Activated CD4-positive, alpha-beta T cell treated with anti-CD3 and anti-CD28 coated beads, Interleukin-2, amount 10 ng/mL, durations not matched to agents 7 days and 5 days (primary cell): ENCODE measurements at places on chromosomes 4 and X.

DNA sequence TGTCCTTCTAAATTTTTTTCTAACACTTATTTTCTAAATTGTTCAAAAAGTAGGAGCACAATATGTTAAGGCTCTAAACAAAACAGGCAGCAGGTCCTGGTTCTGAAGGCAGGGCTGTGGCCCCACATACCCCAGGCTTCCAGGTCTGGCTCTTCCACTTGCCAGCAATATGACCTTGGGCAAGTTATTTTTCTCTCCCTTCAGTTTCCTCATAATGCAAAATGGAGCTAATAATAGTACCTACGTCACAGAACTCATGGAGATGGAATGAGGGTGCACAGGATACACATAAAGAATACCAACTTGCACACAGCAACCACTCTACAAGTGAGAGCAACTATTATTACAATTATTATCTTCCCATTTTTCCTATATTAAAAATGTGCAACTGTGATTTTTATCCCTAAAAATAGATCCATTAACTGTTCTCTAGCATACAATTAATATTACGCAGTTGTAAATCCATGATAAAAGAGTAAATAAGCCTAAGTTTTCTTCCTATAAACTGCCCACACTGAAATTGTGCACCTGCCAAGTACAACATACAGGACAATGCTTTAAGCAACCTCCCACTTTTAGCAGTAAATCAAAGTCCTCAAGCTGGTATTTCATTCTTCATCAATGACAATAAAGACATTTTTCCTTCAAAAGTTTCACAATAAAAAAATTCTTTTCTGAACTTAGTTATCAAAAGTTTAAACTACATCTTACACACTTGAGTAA is 27.0 kb downstream of the OTUD4 start:
- no peak for DNase-seq

DNA sequence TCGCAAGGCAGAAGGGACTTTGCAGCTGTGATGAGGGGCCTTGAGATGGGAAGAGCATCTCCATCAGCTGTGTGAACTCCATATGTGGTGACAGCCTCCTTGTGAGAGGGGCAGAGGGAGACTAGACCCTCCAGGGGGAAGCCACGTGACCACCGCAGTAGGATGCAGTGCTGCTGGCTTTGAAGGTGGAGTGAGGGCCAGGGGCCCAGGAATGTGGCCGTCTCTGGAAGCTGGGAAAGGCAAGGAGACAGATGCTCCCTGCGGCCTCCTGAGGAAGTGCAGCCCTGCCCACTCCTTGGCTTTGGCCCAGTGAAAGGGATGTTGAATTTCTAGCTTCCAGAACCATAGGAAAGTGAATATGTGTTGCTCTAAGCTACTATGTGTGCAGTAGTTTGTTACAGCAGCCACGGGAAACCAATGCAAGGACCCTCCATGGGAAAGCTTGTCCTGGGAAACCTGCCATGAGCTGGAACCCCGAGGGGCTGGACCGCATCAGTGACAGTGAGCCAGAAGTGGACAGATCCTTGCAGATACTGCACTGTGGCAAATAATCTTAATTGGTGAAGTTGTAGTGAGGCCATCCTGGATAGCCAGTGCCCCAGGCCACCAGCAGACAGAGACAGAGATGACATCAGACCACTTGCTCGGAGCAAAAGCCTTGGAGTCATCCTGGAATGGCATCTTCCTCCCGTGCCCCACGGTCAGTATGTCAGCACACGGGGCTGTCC is 35.4 kb upstream of the SORCS2 start:
- no peak for DNase-seq

DNA sequence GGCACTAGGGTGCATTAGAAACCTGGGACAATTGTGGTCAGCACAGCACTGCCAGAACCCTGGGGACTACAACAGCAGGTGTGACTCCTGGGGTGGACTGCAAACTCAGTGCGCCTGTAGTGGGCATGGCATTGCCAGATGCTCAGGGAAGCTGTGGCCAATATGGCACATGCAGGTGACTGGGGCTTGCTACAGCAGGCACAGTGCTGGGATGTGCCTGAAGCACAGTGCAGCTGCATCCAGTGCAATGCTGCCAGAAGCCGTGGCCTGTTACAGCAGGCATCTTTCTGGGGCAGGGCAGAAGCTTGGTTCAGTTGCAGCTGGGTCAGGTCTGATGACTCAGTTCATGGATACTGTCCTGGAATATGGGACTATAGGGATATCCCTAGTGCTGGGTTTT is 445.8 kb downstream of the CCSER1 start:
- no peak for DNase-seq

GRCh38 chr4:121551271-121551670 is 145.5 kb downstream of the ANXA5 start:
- no peak for DNase-seq

DNA sequence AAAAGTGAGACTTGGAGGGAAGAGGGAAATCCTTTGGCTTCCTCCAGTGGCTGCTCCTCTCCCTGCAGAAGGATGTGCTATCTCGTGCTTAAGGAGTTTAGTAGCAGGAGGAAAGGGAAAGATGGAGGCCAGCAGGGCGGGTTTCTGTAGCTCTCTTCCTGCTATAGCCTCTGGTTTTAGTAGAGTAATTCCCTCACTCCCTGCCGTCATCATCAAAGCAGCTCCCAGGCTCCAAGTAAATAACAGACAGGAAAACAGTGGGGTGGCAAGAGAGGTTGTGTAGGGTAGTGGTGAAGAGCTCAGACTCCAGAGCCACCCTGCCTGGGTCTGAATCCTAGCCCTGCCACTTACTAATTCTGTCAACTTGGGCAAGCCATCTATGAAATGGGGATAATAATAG is 81.5 kb upstream of the CITED1 start:
- no peak for DNase-seq

DNA sequence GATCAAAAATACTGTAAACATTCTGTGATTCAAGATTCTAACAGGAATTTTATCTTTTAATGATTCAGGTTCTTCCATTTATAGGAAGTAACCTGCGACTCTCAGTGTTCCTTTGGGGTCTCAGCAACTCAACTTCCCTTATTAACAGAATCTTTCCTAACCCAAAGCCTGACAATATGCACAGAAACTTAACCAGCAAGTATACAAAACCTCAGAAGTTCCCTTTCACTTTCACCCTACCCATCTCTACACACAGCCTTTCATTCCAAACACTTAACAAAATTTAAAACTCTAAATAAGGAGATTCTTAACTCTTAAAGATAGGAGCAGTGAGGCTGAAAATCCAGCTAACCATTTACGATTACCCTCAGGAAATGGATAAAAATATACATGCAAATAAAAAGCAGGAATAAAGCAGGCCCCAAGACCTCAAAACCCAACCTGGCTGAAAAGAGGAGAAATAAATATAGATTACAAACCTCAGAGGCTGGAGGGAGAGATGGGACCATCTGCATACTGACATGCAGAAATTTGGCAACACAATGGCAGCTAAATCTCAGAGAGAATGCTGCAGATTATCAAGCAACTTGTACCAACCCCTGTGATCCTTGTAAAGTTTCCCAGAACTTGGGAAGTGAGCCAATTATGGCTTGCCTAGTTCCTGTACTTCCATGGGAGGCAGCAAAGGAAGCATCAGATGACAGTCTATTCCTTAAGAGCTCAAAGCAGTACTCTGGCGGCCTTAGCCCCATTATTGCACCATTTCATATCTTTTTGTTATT is 101.0 kb downstream of the ATP11C start:
- no peak for DNase-seq

GRCh38 chr4:169202145-169202699 is 68.5 kb downstream of the SH3RF1 start:
- no peak for DNase-seq

GRCh38 chr4:94813221-94813620 is 55.5 kb downstream of the BMPR1B start:
- no peak for DNase-seq

DNA sequence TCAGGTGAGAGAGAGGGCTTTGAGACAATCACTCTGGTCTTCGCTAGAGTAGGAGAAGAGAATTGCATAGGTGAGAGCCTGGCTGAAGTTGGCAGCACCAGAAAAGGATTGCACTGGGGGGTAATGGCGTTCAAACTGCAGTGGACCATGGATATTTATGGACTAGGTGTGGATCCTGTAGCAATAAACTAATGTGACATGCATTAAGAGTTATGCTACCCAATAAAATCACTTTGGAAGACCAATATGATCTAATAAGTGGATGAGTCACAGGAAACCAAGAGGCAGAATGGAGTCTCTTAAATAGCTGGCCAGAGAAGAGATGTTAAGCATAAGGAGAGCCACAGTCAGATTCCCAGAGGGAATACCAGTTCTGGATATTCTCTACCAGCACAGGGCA is 259.8 kb downstream of the FBXO8 start:
- DNase-seq, result no peak

DNA sequence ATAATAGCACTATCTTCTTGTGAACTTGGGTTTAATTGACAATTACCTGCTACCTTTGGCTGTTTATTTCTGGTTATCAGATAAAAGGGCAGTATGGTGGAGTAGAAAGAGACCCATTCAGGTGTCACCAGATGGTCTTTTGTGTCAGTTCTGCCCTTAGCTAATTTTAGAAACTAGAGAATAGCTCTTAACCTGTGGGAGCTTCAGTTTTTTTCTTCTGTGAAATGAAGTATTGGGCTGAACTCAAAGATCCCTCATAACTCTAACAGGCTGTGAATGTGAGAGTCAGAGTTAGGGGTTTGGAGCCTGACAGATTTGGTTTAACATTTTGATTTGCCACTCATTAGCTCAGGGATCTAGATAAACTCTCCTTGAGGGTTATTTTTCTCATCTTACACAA is 335.2 kb downstream of the PPP1R2C start:
- DNase-seq, result no peak

DNA sequence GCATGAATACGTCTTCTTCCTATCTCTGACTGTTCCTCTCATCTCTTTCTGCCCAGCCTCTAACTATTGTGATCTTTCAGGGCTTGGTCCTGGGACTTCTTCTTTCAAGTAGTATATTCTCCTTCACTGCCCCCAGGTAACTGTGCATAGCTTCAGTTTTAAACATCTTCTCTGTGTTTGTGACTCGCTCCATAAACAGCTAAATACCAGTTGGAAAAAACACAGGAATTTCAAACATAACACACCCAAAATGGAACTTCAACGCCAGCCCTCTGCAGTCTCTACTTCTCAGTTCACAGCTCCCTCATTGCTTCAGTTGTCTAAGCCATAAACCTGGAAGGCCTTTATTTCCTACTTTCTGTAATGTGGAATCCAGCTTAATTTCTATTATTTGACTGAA is 16.6 kb downstream of the TRIML2 start:
- no peak for DNase-seq

DNA sequence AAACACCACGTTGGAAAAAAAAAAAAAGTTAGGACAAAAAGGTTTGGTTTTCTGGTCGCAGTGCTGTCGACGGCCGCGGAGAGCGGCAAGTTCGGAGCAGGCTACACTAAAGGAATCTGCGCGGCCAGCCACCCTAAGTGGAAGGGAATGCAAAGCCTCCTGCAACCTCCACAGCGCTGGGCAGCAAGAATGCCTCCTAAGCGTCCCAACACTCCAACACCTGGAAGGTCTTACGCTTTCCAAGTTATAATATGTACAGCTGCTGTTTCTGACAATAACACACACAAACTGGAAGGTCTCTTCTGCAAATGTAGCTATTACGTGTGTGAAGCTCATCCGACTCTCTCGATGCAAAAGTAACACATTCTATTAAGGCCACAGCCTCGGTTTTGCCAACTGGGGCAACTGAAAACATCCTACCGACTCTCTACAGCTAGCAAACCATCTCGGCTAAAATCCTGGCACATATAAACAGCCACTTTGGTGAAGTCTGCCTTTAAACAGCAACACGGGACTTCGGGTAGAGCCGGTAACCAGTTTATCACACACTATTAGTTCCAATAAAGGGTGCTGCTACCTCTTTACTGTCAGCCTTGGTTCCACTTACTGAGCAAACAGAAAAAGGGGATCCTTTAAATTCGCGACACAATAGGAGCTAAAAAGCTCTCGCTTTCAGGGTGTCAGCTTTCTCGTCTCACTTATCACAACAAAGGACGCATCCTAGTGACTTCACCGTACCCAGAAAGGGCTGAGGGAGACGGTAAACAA is 895 bp downstream of the SMIM14 start:
- peak; percentile 27 for DNase-seq

- no peak for DNase-seq
Observed at GRCh38 chr4:106195435-106195950, 120.5 kb downstream of the TBCK start.

DNA sequence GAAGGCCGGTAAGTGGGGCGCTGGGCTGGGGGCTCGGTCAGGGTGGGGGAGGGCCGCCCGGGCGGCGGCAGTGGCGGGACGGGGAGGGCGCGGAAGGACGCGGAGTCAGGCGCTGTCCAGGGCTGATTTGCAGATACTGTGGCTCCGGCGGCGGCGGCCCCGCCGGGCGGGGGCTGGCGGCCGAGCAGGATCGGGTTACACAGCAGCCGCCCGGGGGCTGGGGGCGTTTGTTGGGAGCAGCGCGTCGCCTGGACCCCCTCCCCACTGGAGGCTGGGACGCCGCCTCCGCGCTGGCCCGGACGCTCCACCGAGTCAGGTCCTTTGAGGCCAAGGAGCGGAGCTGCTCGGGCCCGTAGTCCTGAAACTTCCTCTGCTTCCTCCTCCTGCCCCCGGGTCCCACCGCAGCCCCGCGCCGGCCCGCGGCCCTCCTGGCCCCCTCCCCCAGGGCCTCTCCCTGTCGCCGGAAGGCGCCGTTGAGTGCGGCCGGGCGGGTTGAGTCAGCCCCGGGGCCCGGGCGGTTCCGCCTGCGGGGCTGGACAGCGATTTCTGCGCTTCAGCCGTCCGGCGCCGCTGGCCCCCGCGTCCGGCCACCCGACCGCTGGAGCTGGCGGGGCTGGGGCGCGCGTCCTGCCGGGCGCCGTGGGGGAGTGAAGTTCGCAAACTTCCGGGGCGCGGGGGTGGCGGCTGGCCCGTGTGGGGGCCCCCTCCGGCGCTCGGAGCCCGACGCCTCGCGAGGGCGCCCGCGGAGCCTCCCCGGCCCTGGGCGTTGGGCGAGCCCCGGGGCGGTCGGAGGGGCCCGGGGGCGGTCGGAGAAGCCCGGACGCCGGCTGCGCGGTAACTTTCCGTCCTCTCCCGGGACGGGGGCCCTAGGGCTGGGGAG is 746 bp downstream of the REST start:
- DNase-seq, result peak; percentile 68

GRCh38 chr4:73257651-73258435 is 755 bp downstream of the ANKRD17 start:
- peak; percentile 10 for DNase-seq

DNA sequence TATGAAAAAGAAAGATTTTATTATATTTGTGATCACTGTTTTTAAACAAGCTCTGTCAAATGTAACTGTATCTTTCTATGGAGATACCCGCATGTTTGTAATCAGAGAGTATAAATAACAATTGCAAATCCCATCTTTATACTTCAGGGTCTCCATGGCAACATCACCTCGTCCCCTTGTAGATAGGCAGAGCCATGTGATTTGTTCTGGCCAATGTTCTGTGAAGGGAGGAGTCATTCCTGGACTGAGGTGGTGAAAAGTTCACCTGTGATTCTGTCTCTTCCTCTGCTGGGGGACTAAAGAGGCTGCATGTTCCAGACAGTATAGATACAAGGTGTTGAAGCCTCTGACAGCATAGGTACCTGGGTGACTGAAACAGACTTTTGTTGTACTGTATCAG is 45.6 kb upstream of the MED14 start:
- no peak for DNase-seq

- no peak for DNase-seq
Observed at GRCh38 chr4:88022289-88022688, 14.9 kb downstream of the PKD2 start.
